ENCODE measurements at places on chromosomes 12 and 14.

DNA sequence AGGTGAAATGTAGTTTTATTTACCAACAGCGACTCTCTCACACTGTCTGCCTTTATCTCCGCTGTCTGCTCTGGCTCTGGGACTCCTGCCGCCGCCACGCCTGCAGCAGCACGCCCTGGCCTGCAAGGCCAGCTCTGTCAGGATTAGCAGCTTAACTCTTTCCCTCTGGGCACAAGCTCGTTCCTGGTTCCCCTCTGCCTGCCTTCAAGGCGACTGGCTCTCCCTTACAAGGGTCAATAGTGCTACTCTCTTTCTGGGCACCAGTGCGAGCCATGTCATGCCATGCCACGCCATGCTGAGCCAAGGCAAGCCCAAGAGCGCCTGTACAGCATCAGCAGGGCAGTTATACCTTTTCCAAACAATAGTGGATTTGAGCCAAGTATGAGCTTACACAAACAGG is 3.6 kb upstream of the CLEC2B start:
- no peak for DNase-seq

DNA sequence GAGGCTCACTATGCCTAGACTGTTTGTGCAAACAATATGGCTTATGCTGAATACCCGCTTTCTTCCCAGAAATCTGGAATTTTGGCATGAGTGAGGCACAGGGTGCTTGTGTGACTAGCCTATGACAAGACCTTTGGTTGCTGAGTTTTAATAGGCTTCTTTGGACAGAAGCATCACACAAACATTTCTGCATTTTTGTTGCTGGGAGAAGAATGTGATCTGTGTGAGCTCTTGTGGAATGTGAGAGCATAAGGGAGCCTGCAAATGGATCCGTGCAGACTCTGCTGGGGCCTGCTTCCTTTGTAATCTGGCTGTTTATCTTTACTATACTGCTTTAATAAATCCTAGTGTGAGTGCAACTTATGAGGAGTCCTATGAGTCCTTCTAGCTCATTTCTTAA is 83.0 kb upstream of the ZDHHC17 start:
- no peak for DNase-seq

- DNase-seq = no peak
Measured at GRCh38 chr14:71399057-71399487, 491.8 kb downstream of the PCNX1 start.

DNA sequence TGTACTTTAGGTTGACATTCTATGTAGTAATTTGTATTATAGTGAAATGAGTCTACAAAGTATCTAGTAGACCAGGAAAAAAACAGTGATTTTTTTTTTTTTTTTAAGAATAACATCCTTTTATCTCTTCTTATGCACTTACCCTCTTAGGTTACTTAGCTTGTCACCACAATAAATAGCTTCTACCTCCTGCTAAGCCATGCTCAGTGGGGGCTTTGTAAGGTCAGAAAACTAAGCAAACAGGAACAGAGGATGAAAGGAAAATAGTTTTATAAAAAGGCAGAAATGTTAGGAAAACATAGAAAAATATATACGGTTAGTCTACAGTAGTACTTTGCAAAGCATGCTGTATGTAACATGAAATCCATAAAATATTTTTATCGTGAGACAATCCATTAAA is 385.3 kb upstream of the ATXN7L3B start:
- DNase-seq = no peak

GRCh38 chr12:90940872-90941499 is 14.0 kb downstream of the CCER1 start:
- no peak for DNase-seq

- peak; percentile 91 for DNase-seq
Measured at GRCh38 chr12:106288494-106289195, 13.9 kb upstream of the TCP11L2 start.

DNA sequence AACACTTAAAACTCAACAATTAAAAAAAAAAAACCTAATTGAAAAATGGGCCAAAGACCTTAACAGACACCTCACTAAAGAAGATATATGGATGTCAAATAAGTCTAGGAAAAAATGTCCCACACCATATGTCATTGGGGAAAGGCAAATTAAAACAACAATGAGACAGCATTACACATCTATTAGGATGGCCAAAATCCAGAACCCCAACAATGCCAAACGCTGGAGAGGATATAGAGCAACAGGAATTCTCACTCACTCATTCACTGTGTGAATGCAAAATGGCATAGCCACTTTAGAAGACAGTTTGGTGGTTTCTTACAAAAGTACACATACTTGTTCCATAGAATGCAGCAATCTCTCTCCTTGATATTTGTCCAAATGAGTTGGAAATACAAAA is 173.7 kb downstream of the SLC25A21 start:
- DNase-seq = no peak

DNA sequence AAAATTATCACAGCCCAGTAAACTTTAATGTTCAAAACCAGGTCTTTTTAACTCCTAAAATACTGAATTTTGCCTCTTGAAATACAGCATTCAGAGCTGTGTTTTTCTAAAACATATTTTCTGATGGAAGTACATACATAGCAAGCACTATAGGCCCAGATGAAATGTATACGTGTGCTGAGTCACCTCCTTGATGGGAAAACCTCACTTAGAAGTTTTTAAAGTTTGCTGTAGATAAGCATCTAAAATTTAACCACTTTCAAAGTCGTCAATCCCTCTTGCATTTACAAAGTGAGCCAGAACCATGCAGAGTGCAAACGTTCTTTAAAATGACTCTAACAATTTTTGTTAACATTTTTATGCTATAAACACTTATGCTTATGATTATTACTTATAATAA is 618.8 kb downstream of the RPS29 start:
- DNase-seq = no peak

DNA sequence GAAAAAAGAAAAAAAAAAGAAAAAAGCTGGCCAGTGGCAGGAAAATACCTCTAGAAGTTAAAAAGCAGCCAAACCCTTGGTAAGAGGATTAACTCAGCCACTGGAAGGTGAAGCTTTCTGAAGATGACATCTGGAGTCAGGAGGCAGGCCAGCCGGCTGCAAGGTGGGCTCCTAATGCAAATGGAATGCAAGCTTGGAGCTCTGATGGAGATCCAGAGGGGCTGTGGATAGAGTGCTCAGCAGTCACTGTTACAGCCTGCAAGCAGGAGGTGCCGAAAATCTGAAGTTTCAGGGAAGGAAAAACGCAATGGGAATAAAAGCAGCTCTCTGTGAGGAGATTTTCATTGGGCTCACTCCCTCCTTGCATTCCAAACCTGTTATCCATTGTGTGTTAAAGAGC is 41.0 kb downstream of the GSC start:
- no peak for DNase-seq

- no peak for DNase-seq
Measured at GRCh38 chr14:74176400-74176793, 62.9 kb upstream of the VSX2 start.

DNA sequence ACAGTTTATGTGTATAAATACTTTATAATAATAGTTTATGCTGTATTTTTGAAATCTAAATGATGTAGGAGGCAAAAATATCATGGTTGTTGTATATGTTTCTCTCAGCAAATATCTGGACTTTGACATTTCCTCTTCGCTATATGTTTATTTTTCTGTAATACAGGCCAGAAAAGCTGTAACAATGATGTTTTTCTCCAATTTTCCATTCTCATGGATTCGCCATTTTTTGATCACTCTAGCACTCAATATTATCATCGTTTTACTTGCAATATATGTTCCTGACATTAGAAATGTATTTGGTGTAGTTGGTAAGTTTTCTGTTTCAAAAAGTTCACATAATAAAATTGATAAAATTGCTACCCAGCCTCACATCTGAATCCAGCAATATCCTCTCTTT is 70.6 kb downstream of the SLC38A6 start:
- no peak for DNase-seq

DNA sequence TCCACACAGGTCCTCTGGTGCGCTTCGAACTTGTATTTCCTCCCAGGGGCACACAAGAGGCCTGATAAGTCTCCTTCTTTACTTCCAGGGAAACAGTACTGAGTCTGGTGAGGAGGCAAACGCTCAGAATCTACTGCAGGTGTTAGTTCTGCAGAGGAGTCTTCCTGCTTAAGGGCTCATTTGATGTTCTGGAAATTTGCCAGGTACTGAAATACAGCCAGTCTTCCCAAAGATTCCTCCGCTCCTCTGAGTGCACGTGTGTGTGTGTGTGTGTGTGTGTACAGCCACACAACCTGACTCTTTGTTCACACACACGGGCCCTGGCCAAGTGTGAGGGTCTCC is 92.0 kb downstream of the FBXL14 start:
- no peak for DNase-seq

- DNase-seq = no peak
Measured at GRCh38 chr12:10873378-10873777, 10.7 kb downstream of the PRH1 start.

DNA sequence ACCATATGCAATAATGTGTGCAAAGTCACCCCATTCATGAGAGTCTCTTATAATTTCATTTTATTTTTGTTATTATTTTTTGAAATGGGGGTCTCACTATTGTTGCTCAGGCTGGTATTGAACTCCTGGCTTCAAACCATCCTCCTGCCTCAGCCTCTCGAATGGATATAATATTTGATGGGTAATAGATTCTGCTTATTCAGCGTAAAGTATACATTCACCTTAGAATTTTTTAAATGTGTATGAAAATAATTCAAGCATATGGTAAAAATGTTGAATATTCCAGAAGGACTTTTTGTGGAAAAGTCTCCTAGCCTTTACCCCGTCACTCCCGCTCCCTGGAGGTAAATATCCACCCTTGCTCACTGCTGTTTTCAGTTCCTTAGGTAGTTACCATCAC is 23.4 kb upstream of the SSPN start:
- no peak for DNase-seq

- no peak for DNase-seq
Measured at GRCh38 chr12:132478845-132479244, 11.1 kb upstream of the FBRSL1 start.

DNA sequence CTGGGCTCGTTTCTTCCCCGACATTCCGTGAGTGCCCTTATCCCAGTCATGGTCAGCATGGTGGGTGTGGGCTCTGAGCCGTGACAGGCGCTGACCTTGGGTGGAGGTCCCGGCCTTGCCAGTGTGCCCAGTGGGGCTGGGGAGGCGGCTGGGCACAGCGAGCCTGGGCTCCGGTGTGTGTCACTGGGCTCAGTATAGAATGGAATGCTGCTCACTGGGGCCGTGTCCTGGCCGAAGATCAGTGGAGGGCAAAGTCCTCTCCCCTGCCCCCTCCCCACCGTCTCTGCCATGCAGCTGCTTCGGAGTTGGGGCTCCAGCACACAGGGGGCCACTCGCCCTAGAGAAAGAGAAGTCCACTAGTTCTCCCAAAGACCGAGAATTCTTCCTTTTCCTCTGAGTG is 164.4 kb downstream of the TSPAN9 start:
- DNase-seq = no peak
